ENCODE measurements at places on chromosomes 7 and 10. TPM values are rescaled to one million over a fixed set of nuclear protein-coding genes. Genes with fewer than 3 reads are reported as not detected.

DNA sequence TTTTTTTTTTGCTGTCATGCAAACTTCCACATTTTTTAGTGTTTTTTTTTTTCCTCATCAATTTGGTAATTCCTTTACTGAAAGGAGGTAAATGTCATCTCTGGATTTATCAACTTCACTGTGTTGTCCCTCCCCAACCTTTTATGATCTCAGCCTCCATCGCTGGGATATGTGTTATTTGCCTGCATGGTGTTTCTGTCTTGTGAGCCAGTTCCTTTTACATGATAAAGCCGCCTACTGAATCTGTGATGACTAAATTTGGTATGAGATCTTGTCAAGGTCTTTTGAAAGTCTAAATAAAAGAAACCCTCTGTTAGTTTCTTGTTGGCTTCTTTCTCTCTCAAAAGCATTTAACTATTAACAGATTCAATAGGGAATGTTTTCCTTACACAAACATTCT is 39.3 kb downstream of the TAS2R41 start:
- no peak for DNase-seq

The UBE2H gene
- 125 TPM for polyA plus RNA-seq

GRCh38 chr7:121547544-121548092 is 151.5 kb upstream of the FAM3C start:
- DNase-seq = peak; percentile 15

GRCh38 chr10:25666276-25666675 is 267.8 kb upstream of the MYO3A start:
- DNase-seq = peak; percentile 14

The ADCYAP1R1 gene
- 0.86 TPM for polyA plus RNA-seq

Measured in right renal pelvis (tissue), 4 donors.